ENCODE measurements at places on chromosomes 7 and 10. TPM values are rescaled to one million over a fixed set of nuclear protein-coding genes. Genes with fewer than 3 reads are reported as not detected.

AKR1E2 gene
- total RNA-seq = 22.1 TPM

OR2A7 gene
- 5.7 TPM for total RNA-seq

SSC4D gene
- total RNA-seq = 1.5 TPM

COL13A1 gene
- total RNA-seq = 8.1 TPM

MYO3A gene
- 10.5 TPM for total RNA-seq

LRRC61 gene
- 26.6 TPM for total RNA-seq

SKIDA1 gene
- 11.4 TPM for total RNA-seq

WAC gene
- total RNA-seq = 183 TPM

PTEN gene
- total RNA-seq = 218 TPM

ITIH2 gene
- 2.9 TPM for total RNA-seq

NKX1-2 gene
- not detected for total RNA-seq

HNRNPF gene
- 171 TPM for total RNA-seq

PALD1 gene
- 11.7 TPM for total RNA-seq

SCIN gene
- total RNA-seq = 3.4 TPM

LOXL4 gene
- 7.9 TPM for total RNA-seq

EIF5AL1 gene
- 0.11 TPM for total RNA-seq

JAZF1 gene
- total RNA-seq = 29.4 TPM

DKK1 gene
- 5.7 TPM for total RNA-seq

TMEM273 gene
- total RNA-seq = 11.9 TPM

DPP6 gene
- total RNA-seq = 12.1 TPM

TFPI2 gene
- total RNA-seq = 57.5 TPM

ST7 gene
- 43.5 TPM for total RNA-seq

SPDYE11 gene
- not detected for total RNA-seq

NPVF gene
- total RNA-seq = 18.7 TPM

HTR5A gene
- total RNA-seq = 0.22 TPM

AGR3 gene
- 3.2 TPM for total RNA-seq

GDF2 gene
- not detected for total RNA-seq

PDGFA gene
- total RNA-seq = 18.0 TPM

GRID2IP gene
- not detected for total RNA-seq

PRR15 gene
- total RNA-seq = not detected

Data from camera-type eye (tissue), 1 donor.